GF-D8 (cell line): ENCODE measurements at places on chromosomes 4 and X.

- no peak for DNase-seq
These were observed 761.5 kb upstream of the GRIA3 start for GRCh38 chrX:122422547-122422946.

GRCh38 chrX:137031517-137032340 is 2.1 kb downstream of the GPR101 start:
- no peak for DNase-seq

GRCh38 chr4:5992171-5992827 is 25.9 kb downstream of the C4orf50 start:
- DNase-seq, result no peak

DNA sequence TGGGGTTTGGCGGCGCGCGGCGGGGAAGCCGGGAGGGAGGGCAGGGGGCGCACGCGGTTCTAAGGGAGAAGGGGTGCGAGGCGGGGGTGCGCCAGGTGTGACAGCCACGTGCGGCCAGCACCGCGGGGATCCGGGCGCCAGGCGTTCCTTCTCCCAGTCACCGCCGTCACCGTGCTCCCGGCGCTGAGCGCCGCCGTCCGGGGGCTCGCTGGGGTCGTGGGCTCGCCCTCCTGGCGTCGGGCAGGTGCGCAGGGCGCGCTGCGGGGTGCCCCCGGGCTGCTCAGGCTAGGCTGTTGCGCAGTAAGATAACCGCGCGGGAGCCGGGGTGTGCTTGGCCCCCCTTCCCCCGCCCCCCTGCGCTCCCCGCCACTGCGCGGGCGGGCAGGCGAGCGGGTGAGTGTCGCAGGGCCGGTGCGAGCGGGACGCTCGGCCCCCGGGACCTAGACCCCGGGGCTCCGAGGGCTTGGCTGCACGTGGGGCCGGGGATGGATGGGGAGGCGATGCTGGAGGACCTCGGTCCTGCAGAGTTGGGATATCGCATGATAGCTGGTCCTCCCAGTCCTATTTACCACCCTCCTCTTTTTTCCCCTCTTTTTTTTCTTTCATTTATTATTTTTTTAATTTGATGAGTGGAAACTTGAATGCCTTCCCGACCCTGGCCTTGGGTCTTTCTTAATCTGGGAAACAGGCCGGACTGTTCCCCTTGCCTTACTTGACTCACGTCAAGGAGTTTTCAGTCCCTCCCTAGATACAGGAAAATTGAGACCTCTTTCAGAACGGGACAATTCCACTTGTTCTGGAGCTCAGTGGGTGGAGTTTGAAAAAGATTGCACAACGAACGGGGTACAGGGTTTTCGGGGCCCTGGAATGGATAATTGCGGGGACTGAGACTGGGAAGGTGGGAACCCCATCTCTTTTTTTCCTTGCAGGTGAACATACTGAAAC is 797 bp downstream of the TXLNG start:
- DNase-seq, result no peak

DNA sequence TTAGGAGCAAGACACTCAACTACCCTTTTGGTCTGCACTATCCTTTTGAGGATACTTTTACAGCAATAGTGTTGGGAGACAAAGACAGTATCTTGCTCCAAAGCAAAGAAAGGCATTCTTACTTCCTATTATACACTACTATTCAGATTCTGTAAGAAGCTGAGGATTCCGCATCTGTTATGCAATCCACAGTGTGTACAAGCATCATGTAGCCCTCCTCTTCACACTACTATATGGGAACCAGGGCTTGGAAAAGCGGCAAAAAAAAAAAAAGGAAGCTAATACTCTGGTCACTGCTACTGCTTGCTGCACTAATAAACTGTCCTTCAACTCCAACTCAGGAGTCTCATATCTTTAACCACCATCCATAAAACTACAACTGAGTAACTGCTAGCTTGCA is 59.1 kb downstream of the FBXW7 start:
- DNase-seq, result no peak
